ENCODE measurements at places on chromosomes 4 and X.
A peak's percentile ranks its signal among the peaks of the same experiment; 100 is the strongest.

- no peak for DNase-seq
- H3K27ac ChIP-seq = no peak overlapping the region
- no peak overlapping the region for H3K4me3 ChIP-seq
- H3K27me3 ChIP-seq = no peaks in the 10 kb centered on the region
Observed at GRCh38 chrX:118189628-118190027, 73.0 kb upstream of the KLHL13 start.

DNA sequence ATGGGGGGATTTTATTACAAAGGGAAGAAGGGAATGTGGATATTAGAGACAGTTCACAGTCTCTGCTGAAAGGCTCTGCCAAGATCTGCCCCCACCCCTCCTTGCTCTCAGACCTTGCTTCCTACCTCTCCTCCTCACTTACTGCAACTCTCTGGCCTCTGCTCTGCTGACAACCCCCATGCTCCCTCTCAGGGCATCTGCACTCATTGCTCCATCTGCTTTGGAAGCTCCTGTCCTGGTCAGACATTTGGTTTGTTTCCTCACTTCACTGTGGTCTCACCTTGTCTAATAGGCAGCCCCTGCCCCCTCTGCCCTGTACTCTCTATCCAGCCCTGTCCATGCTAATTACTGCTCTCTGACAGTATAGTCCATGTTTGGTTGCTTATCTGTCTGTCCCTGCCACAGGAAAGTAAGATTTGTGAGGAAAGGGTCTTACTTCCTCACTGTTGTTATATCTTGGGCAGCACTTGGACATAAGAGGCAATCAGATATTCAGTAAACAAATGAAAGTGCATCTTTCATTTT lies 189.3 kb downstream of the PTTG2 start:
- peak overlapping the region; percentile 64 for H3K27ac ChIP-seq
- H3K4me3 ChIP-seq = no peak overlapping the region
- DNase-seq = no peak
- H3K36me3 ChIP-seq = no peaks in the 10 kb centered on the region
- peaks cover 6% of the 10 kb centered on the region for H3K4me1 ChIP-seq

DNA sequence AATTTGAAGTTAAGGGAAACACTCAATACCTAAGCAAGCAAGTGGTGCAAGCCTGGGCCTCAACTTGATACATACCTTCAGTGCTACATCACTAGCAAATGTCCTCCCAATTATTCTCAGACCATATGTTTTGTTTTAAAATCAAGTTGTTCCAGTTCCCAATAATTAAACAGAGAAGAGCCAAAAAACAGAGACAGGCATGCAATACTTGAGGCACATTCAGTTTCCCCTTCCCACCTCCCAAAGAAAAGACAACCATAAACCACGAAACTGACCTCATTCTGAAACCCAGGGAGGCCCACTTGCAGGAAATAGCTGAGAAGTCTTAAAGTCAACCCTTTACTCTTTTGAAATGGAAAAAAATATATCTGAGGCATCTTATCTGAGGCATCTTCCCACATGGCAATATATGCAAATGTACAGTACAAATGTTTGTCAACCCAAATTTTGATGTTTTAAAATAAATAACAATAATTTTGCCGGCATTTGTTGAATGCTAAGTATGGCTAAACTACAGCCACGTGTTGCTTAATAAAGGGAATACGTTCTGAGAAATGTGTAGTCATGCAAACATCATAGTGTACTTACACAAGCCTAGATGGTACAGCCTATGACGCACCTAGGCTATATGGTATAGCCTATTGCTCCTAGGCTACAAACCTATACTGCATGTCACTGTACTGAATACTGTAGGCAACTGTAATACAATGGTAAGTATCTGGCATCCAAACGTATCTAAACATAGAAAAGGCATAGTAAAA lies 147.5 kb downstream of the TSPAN5 start:
- no peak overlapping the region for H3K4me3 ChIP-seq
- H3K27ac ChIP-seq = peak overlapping the region; percentile 69
- peaks cover 5% of the 10 kb centered on the region for H3K4me1 ChIP-seq
- no peak for DNase-seq
- no peaks in the 10 kb centered on the region for H3K36me3 ChIP-seq
- H3K27me3 ChIP-seq = no peaks in the 10 kb centered on the region

GRCh38 chrX:63784902-63785707 lies at the start of gene ARHGEF9:
Gene ARHGEF9 (minus strand): TSS chrX:63785214. CDS start chrX:63785145, 69 bp downstream.
- DNase-seq = peak; percentile 15
- no peaks in the 10 kb centered on the region for H3K36me3 ChIP-seq
- H3K27ac ChIP-seq = peak within 1 kb of the TSS; percentile 2
- peak within 1 kb of the TSS; percentile 30 for H3K4me3 ChIP-seq

DNA sequence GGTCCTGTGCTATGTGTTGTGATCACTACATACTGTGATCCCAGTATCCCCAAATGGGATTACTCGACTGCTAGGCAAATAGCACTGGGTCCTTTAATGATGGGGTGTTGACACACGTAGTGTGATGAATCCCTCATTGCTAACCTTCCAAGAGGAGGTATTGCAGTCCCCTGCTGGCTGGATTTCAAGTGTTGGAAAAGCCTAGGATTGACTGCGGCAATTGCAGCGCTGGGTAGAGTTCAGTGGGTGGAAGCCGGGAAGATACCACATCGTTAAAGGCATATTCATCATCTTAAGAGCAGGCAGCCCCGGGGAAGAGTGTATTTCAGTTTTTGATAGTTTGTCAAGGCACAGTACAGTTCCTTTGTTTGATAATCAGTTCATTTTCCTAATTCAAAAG lies 159.9 kb downstream of the TRIML1 start:
- no peaks in the 10 kb centered on the region for H3K36me3 ChIP-seq
- H3K4me1 ChIP-seq = no peaks in the 10 kb centered on the region
- no peak overlapping the region for H3K27ac ChIP-seq
- DNase-seq = no peak
- no peak overlapping the region for H3K4me3 ChIP-seq
- H3K27me3 ChIP-seq = no peaks in the 10 kb centered on the region

GRCh38 chr4:105108971-105109370 lies 37.7 kb upstream of the TET2 start:
- no peaks in the 10 kb centered on the region for H3K36me3 ChIP-seq
- no peaks in the 10 kb centered on the region for H3K27me3 ChIP-seq
- H3K4me3 ChIP-seq = no peak overlapping the region
- no peaks in the 10 kb centered on the region for H3K4me1 ChIP-seq
- no peak for DNase-seq
- no peak overlapping the region for H3K27ac ChIP-seq

Data from uterus (tissue), 4 donors.